ENCODE measurements at places on chromosomes 4 and X. TPM values are rescaled to one million over a fixed set of nuclear protein-coding genes. Genes with fewer than 3 reads are reported as not detected.

VSIG4 gene
- total RNA-seq, result not detected

WDR17 gene
- total RNA-seq, result 0.50 TPM

TLR3 gene
- 7.9 TPM for total RNA-seq

GSX2 gene
- total RNA-seq, result not detected

DCAF12L2 gene
- total RNA-seq, result not detected

CTAG1A gene
- not detected for total RNA-seq

Measured in chondrocyte (in vitro differentiated cells).